Stimulated activated CD8-positive, alpha-beta memory T cell treated with anti-CD3 and anti-CD28 coated beads, Interleukin-12 subunit alpha, Interleukin-12 subunit beta, amount 100 ng/mL, for 1 hour (primary cell): ENCODE measurements at places on chromosomes 12 and 14.

DNA sequence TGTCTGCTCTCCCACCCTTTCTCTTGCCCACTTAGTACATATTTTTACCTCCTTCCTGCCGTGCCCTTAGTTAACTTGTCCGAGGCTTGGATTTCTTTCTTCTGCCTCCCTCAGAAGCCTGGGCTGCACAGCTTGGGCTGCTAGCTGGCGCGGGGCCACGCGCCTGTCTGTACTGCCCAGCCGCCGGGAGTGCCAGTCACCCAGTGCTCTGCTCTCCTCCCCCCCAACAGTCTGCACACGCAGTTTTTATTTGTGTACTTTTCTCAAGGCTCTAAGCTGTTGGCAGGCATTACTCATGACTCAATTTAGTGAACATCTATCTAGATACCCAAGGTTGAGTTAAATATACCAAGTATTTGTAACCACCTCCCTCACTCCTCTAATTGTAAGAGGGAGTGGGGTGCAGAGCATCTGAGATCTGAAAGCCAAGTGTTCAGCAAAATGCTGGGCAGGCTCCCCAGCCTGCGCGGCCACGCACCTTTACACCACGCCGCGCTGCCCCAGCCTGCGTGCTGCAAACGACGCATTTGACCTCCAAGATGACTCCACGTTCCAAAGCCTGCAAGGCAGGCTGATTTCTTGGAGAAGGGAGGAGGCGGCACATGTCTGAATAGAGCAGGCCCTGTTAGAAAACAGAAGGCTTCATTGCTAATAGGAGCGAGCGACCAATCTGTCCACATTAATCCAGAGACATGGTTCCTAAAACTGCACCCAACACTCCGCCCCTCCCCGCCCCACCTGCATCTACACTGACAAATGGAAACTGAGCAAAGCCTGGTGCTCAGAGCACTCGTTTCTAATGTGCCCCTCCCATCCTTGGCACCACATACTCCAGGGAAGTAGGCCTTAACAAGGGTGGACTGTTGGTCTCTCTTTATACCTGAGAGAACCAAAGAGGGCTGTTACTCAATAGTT lies 18.2 kb upstream of the CACNA2D4 start:
- DNase-seq = no peak

GRCh38 chr12:109870648-109871047 lies 9.7 kb downstream of the GLTP start:
- DNase-seq = no peak

GRCh38 chr12:87142342-87142741 lies 886.2 kb upstream of the MGAT4C start:
- DNase-seq = no peak

GRCh38 chr12:13537623-13538022 lies 341.1 kb downstream of the EMP1 start:
- DNase-seq = no peak

- DNase-seq = no peak
Observed at GRCh38 chr12:104046306-104046705, 3.7 kb downstream of the GLT8D2 start.

- no peak for DNase-seq
Observed at GRCh38 chr14:90107789-90108188, 46.0 kb downstream of the KCNK13 start.

DNA sequence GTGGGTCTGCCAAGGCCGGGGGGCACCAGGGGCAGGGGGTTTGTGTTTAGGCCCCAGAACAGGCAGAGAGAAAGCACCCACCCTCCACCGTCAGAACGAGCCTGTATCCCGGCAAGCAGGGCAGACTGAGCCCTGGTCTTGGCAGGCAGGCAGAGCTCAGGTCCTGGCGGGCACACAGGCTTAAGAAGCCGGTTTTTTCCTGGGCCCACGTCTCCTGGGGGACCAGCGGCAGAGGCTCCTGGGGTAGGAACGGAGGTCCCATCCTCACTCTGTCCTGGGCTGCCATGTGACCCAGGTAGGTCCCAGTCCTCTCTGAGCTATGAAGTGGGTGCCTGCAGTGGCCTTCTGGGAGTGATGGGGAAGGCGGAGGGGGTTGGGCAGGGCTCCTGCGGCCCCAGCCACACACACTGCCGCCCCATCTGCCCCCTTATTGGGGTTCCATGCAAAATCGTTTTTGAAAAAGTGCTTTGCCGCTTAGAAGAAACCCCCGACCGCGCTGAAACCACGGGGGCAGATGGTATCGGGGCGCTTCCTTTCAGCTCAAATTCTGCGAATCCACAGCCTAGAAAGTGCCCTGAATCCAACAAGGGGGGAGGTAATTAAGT lies 24.2 kb downstream of the SH2B3 start:
- peak; percentile 51 for DNase-seq

- no peak for DNase-seq
Observed at GRCh38 chr14:81113176-81113575, 107.6 kb downstream of the GTF2A1 start.

- DNase-seq = no peak
Observed at GRCh38 chr12:253116-253831, 9.4 kb downstream of the SLC6A13 start.

GRCh38 chr12:23671881-23672280 lies 277.6 kb downstream of the SOX5 start:
- no peak for DNase-seq

GRCh38 chr14:78240567-78240966 lies 70.4 kb downstream of the NRXN3 start:
- no peak for DNase-seq

DNA sequence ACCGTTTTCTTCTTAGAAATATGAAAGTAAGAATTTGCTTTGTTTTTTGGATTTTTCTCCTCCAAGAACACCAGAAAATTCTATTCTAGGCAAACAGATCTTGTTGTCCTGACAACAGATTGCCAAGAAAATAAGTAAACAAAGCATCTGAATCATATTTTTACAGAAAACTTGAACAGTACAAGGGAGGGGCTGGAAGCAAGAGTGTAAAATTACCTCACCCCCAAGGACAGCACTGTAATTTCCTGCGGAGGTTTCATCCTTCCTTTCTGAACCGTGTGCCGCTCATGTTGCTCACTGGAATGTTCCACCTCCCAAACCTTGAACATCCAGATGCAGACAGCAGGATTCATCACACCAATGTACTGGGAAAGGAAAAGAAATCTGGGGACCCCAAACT lies 5.4 kb upstream of the CAMKK2 start:
- no peak for DNase-seq

GRCh38 chr12:13204428-13204827 lies 7.9 kb downstream of the EMP1 start:
- no peak for DNase-seq

DNA sequence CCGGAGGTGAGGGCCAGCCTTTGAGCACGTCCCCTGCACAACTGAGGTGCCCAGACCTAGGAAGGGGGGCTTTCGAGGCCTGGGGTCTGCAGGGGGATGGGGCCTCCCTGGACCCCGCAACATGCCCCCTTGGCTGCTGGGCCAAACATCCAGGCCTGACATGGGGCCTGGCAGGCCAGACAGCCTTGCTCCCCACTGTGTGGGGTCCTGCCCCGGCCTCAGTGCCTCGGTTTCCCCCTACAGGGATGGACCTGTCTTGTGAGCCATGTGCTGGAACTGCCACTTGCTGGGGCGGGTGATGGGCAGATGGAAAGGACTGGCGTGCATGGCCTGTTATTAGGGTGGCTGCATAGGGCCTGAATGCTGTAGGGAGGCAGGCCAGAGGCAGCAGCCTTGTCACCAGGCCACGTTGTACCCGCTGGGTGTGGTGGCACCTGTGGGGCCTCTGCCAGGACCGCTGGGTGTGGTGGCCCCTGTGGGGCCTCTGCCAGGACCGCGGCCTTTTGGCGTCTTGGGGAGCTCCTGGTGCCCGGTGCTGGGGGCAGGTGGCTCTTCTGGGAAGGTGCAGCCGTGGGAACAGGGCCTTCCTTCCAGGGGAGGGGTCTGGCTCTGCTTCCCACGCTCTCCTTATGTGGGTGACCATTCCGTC lies 20.4 kb downstream of the ASPG start:
- no peak for DNase-seq

DNA sequence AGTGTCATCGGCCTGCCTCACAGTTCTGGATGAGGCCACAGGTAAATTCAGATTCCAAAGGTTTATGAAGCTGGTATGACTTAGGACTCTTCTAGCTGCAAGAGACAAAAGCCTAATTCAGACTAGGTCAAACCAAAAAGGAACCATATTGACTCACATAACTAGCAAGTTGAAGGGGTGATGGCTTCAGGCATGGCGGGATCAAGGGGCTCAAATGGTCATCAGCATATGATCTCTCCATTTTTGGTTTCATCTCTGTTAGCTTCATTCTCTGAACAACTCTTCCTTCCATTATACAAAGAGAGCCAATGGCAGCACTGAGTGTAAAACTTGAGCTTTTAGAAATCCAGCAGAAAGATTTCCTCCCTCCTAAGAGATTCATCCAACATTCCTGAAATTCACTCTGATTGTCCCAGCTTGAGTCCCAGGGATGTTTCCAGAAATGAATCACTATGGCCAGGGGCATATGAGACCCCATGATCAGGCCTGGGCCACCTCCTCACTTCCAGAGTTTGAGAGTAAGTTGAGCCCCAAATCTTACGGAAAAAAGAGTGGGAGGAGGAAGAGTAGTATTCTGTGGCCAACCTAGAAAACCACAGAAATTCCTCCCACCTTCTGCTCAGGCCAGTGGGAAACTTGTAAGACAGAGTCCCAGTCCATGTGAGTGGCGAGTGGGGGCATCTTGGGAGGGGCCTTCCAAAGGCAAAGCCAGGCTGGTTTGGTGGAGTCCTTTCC lies 2.0 kb upstream of the MAP1LC3B2 start:
- no peak for DNase-seq

- DNase-seq = no peak
Observed at GRCh38 chr14:99072433-99072832, 199.6 kb downstream of the BCL11B start.

DNA sequence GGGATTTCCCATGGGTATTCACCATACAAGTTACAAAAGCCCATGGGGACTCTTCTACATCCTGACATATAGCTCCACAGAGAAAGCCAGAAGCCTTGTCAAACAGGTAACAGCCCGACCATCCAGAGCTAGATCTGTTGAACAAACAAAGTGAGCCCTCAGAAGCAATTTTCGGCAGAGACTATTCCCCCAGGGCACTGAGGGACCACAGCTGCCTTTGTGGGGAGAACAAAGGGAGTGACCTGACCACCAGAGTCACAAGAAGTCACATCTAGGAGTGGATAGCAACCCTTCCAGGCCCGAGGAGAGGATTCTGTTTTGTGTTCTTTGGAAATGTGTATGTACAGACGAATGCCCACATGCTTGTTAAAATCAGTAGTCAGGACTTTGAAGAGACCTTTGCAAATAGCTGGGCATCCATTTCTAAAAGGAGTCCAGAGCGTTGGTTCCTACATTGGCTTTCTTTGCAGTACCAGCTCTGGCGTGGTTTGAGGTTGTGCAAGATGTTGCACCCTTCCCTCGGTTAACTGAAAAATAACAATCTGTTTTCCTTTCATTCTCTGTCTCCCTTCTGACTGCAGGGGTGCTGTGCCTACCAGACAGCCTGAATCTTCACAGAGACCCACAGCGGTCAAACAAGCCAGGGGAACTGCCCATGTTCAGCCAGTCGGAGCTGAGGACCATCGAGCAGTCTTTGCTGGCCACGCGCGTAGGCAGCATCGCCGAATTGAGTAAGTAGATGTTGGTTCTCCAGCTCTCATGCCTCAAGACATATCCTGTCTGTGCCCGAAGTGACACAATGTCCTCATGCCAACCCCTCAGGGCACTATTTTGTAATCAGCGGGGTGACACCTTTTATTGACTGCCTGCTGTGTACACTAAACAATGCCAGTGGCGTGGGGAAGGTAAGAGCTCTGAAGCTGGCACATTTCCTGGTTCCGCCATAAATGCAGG lies 165.4 kb upstream of the PWP1 start:
- no peak for DNase-seq

DNA sequence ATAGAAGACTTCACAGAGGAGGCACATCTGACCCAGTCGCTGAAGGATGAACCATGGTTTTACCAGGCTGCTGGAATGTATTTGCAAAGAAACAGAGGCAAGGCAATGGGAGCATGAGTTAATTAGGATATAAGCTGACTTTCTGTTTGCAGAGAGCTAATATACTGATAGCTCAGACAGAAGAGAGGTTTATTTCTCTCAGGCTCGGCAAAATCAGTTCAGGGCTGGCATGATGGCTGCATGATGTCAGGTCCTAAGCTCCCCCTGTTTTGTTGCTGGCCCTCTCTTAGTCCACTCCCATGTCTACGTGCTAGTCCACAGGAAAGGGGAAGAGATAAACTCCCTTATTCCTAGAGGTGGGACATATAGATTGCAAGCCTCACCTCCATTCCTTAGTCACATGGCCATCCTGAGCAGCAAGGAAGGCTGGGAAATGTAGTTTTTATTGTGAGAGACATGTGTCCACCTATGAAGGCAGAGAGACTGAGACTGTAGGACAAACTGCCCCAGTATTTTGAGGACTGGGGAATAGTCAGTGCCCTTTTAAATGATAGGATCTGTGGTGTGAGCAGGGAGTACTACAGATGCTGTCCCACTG lies 224.5 kb downstream of the VRK1 start:
- no peak for DNase-seq

- no peak for DNase-seq
Observed at GRCh38 chr14:88264116-88264515, 59.0 kb downstream of the KCNK10 start.

GRCh38 chr14:33369972-33370371 lies 431.3 kb downstream of the NPAS3 start:
- no peak for DNase-seq

- no peak for DNase-seq
Observed at GRCh38 chr14:66610154-66610563, 102.2 kb downstream of the GPHN start.

DNA sequence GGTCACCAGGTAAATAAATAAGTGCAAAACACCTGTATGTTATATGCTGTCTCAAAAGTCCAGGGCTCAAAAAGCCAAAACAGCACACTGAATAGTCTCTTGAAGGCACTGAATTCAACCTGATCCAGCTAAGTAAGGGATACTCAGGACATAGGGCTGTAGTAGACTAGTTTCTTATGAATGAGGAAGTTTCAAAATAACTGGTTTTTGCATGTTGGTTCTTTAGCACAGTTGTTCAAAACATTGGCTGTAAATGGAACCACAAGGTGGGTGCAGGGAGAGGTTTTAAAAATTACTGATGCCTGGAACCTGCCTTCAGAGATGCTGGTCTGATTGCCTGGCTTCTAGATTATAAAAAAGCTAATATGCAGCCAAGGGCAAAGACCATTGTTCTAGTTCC lies 34.1 kb downstream of the NDUFA12 start:
- DNase-seq = no peak

- DNase-seq = no peak
Observed at GRCh38 chr12:117388951-117389446, 27.6 kb upstream of the NOS1 start.

DNA sequence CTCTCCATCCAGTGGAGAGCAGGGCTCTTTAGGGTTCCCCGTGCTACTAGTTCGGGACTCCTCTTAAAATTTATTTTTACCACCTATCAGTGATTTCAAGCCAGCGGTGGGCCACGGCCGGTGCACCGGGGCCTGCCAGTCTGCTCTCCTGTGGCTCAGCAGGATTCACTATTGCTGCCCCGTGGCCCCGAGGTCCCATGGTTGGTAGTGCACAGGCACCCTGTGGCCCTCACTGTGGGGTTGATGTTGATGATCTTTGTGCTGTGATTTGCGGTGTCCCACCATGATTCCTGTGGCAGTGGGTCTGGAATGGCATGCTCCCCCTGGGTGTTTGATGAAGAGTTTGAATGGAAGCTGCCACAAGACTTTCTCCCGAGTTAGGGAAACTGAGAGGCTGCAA lies 12.6 kb upstream of the MEG3 start:
- DNase-seq = no peak
